Mammary epithelial cell (primary cell): ENCODE measurements at places on chromosomes 12 and 14. TPM values are rescaled to one million over a fixed set of nuclear protein-coding genes. Genes with fewer than 3 reads are reported as not detected.

DNA sequence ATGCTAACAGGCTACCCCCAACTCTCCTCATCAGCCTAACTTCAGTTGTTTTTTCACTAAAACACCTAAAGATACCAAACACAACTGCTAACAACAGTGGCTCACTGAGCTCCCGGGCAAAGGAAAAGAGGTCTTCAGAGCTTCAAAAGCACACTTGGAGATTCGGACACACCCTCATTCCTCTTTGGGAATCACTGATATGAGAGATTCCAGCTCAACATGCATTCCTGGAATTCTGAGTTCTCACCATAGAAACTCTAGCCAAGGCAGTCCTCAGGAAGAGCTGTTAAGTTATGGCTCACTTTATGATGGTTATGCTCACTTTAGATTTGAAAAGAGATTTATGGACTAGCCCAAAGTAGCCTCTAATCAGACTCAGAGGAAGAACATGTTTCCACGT is 40.1 kb downstream of the STXBP6 start:
- DNase-seq = no peak

DNA sequence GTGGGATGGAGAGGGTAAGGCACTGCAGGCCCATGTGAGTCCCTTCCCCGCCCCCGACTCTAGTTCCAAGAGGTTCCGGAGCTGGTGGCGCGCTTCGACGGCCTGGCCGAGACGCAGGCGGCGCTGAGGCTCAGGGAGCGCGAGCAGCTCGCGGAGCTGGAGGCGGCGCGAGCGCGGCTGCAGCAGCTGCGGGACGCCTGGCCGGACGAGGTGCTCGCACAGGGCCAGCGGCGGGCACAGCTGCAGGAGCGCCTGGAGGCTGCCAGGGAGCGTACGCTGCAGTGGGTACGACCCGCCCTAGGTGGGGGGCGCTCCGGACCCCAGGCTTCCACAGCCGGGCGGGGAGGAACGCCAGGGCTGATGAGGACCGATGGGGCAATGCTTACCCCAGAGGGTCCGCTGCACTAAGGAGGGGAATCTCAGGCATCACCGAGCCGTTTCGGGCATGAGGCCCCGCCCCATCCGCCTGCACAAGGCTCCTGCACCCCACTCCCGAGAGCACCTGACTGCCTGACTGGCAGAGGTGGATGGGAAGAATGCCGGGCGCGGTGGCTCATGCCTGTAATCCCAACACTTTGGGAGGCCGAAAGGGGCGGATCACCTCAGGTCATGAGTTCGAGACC is 4.9 kb downstream of the CFAP73 start:
- no peak for DNase-seq

Gene CCDC60
- not detected for polyA plus RNA-seq

Gene PROX2
- polyA plus RNA-seq = not detected
